ENCODE measurements at places on chromosomes 2 and 18.

- no peak for DNase-seq
These were observed 42.3 kb downstream of the SCN3A start for GRCh38 chr2:165161510-165161909.

- no peak for DNase-seq
These were observed 16.3 kb upstream of the GPR39 start for GRCh38 chr2:132400169-132400900.

- no peak for DNase-seq
These were observed 3.9 kb upstream of the DSEL start for GRCh38 chr18:67520351-67520921.

GRCh38 chr2:125405816-125406215 is 1250.1 kb upstream of the GYPC start:
- DNase-seq, result no peak

GRCh38 chr18:58298251-58299134 is 254.5 kb downstream of the NEDD4L start:
- DNase-seq, result no peak

DNA sequence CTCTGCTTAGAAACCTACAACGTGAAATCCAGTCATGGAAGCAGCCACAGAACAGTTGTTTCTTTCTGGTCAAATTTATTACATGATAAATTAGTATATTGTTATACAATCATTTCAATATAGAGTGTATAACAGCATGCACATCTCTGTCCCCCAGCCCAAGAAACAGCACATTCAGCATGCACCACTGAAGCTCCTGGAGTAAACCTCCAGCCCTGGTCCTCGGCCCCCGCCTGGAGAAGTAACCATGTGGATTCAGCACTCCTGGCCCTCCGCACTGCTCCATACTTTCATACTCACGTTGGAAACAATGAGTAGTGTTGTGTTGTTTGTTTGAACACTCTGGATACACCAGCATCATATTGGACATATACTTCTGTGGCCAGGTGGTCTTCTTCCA is 15.3 kb upstream of the ID2 start:
- DNase-seq, result no peak

DNA sequence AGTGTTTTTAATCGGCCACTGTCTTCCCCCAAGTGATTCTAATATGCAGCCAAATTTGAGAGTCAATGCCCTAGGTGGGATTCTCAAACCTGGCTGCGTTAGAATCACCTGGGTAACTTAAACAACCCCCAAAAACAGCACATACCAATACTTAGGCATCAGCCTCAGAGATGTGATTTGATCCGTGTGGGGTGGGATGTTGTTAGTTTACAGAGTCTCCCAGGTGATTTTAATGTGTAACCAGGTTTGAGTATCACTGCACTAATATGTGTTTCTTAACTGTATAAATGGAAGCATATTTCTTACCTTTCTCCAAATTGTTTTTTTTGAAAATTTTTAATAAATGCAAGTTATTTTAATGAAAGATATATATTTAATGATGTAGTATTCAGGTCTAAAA is 135.4 kb downstream of the PLCL1 start:
- no peak for DNase-seq

DNA sequence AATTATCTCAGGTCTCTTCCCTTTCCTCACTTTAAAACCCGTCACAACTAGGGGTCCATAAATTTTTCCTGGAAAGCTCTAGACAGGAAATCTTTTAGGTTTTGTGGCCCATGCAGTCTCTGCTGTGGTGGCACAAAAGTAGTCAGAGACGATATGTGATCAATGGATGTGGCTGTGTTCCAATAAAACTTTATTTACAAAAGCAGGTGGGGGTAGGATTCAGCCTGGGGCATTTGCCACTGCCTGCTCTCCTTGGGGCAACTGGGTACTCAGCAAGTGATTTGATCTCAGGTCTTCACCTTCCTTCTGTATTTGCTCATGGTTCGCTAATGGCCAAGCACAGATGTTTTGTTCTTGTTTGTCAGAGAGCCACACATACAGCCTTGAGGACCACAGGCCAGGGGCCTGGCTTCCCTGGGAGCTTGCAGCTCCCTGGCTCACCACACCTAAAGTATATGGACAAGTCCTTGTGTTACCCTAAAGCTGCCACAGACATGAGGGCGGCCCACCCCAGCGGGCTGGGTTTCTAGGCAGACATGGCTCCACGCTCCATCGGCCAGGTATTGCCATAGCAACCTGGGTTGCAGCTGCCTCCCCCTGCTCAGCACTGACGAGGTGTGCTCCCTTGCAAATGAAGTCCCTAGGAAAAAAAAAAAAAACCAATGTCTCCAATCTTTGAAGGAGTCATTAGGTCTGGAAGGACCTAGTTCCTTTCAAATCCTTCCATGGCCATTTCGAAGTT is 89.7 kb upstream of the YWHAQ start:
- DNase-seq, result no peak

- DNase-seq, result no peak
These were observed 226.7 kb downstream of the NCKAP5 start for GRCh38 chr2:133341575-133341974.

- DNase-seq, result no peak
These were observed 376 bp downstream of the NDUFA10 start for GRCh38 chr2:240024766-240025165.

DNA sequence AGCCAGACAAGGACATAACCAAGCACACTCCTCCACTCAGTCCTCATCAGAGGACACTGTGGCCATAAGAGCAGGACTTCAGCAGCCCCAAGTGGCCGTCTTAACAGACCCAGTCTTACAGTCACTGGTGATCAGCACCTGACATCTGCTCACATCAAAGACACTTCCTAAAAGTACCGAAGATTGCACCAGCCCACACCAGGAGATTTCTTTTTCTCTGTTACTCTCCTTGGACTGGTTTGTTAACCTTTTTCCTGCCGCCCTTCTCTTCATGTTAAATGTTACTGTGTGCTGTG is 44.1 kb downstream of the MRPS5 start:
- DNase-seq, result no peak

- no peak for DNase-seq
These were observed 236.7 kb downstream of the PARD3B start for GRCh38 chr2:204781941-204782340.

- DNase-seq, result no peak
These were observed 103.9 kb upstream of the UBE2E3 start for GRCh38 chr2:180876506-180876905.

DNA sequence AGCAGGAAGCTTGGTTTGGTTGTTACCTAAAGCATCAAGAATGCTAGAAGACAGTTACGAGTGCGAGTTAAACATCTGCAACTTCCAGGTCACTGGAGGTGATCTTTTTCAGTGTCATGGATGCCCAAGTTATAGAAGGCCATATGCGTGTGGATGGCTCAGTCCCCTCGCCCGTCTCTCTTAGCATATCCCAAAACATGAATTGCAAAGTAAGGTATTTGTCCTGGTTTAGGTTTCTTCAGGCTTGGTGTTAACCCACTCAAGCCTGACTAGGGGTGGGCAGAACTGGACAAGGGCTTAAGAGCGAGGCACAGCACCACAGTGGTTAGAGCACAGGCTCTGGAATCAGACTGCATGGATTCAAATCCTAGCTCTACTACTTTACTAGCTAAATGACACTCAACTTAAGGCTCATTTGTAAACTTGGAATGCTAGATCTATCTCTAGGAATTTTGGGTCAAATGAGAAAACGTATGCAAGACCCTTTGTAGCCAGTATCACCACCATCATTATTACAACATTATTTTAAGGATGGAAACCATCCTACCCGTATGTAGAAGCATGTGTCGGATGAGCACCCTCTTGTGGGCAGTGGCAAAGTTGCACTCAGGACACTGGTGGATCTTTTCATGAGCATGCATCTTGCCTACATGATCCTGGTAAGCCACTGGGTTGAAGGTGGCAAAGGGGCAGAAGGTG is 11.2 kb downstream of the ZNF142 start:
- DNase-seq, result peak; percentile 55

GRCh38 chr2:60938301-60938700 is 56.9 kb downstream of the REL start:
- DNase-seq, result no peak

DNA sequence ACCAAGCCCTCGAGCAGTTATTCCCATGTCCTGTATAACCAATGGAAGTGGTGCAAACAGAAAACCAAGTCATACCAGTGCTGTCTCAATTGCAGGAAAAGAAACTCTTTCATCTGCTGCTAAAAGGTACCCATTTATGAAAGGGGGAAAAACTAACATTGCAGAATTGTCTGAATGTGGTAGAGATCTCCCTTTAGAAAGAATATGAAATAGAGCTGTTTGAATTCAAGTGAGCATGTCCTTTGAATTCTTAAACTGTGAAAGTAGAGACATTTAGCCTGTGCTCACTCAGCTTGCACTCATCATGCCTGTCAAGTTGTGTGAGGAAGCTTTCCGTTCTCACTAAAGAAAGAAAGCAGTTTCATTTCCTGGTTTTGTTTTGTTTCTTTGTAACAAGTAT is 87.4 kb downstream of the EML4 start:
- no peak for DNase-seq

DNA sequence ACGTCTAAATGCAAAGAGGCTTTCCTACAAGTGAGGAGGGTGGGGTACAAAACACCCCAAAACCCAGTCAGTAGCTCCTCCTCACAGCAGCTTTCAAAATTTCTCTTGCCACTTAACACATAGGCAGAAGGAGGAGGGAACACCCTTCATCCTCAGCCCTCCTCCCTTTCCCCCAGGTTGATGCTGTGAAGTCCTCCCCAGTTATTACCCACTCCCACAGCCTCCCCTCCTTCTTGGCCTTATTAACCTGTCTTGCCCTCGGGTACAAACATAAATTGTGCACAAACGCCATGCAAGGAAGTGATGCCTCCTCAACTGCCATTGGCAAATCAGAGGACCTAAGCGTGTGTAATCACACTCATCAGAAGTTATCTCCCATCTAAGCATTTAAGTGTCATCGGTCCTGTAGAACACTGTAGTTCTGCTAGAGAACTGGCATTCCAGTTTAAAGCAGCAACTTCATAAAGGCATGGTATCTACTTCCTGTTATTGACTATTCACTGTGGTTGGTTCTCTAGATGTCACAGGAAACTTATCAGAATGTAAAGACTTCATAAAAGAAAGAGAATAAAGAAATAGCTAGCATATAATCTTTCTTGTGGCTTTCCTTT is at the start of gene DSC1:
TSS of gene DSC1 (minus strand) at position 32 of the 611 bp plus-strand sequence. CDS start 262 bp downstream, outside the sequence.
- DNase-seq, result no peak

DNA sequence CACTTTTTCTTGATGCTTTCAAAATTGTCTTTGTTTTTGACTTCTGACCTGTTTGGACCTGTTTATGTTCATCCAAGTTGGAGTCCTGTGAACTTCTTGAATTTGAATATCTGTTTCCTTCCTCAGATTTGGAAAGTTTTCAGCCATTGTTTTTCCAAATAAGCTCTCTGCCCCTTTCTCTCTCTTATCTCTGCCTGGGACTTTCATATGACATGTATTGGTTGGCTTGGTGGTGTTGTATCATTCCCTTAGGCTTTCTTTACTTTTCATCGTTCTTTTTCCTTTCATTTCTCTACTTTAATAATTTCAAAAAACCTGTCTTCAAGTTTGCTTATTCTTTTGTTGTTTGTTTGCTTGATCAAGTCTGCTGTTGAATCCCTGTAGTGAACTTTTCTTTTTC is 60.1 kb upstream of the LDLRAD4 start:
- no peak for DNase-seq

DNA sequence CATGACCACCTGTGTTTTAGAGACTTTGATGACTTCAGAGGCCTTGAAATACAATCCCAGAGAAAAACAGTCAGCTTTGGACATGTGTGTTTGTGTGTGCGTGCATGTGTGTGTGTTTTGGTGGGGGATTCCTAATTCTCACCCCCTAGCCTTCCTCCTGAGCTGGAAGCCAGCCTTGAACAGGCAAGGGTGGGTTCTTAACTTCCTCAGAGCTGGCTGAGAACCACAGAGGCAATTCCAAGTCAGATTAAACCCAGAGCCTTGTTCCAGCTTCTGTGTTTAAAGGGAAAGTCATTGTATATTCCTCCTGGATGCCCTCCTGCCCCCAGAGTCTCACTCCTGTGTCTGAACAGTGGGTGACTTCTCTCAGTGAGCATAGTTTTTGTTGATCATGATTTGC is 45.2 kb upstream of the MGAT4A start:
- no peak for DNase-seq

DNA sequence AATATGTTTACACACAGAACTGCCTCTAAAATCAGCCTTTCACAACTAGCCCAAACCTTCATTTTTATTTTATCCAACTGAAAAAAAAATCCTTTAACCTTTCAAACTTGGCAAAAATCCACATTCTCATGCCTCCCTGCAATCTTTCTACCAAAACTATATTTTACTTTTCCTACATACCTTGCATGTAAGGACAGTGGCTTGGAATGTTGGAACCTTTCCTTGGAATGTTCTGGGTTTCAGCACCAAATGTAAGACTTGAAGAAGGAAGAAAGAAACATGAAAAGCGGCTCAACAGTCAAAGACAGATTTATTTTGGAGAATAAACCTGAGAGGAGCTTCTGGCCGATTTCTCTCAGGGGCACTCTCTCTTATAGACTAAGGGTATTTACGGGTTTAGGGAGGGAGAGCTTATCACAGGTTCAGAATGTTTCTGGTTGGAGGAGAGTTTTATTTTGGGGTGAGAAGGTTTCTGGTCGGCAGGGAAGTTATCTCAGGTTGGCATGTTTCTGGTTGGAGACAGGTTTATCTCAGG is 79.7 kb downstream of the RRM2 start:
- no peak for DNase-seq

GRCh38 chr2:15931319-15931890 is 8.9 kb upstream of the MYCN start:
- no peak for DNase-seq

GRCh38 chr18:26091047-26091630 is 726 bp upstream of the SS18 start:
- DNase-seq, result no peak

DNA sequence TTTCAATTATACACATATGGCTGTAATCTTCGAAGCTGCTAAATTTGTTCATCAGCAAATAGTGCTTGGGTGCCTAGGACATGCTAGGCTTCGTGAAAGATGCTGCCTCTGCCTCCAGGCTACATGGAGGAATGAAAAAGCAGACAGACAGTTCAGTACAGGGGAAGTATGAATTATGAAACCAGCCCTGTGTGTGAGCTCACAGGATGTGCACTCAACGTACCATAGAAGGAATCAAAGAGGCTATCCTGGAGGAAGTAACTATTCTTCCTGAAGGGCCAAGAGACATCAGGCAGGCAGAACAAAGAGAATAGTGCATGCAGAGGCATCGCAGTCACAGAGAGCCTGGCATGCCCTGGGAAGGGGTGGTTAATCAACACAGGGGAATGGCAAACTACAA is 61.4 kb downstream of the DYM start:
- DNase-seq, result no peak

DNA sequence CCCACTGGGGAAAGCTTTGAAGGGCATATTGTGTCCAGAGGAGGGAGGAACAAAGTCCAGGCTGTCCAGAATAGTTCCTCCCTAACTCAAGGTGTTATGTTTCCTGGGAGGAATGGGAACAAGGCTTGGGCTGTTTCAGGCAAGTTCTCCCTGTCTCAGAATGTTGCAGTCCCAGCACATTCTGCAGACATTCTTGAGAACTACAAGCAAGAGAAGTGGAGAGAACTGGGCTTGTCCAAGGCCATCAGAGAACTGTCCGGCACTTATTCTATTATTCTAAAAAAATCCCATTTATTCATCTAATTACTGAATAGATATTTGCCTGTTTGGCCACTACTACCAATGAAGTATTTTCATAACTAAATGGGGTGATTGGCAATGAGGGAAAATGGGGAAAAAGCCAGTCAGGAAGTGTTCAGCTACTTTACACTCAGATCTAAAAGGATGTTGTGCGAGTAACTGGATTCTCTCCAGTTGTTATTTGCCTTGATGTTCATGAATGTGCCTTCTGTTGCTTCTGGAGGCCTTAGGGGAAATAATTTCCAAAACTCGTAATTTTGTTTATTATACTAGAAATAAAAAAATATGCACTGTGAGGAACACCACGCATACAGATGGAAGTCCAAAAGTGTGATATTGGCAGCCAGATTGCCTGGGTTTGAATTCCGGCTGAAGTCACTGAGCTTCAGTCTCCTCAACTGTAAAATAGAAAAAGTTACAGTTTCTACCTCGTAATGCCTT is 300.1 kb upstream of the RND3 start:
- no peak for DNase-seq
